ENCODE measurements at places on chromosomes 1 and 21.

GRCh38 chr1:43152866-43153265, 19.2 kb downstream of the EBNA1BP2 start:
- no peak for DNase-seq

DNA sequence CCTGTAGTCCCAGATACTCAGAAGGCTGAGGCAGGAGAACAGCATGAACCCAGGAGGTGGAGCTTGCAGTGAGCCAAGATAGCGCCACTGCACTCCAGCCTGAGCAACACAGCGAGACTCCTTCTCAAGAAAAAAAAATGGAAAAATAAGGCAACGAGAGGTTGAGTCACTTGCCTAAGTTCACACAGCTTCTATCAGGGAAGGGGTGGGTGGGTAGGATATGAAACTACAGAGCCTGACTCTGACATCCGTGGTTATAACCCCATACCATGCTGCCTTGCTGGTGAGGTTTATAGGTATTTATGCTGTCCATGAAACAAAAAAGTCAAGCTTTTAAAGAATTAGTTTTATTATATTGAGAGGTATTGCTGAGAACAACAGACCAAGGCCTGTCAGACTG, 61.5 kb upstream of the RAB4A start:
- no peak for DNase-seq

GRCh38 chr1:2137257-2138121, 57.1 kb downstream of the FAAP20 start:
- no peak for DNase-seq

DNA sequence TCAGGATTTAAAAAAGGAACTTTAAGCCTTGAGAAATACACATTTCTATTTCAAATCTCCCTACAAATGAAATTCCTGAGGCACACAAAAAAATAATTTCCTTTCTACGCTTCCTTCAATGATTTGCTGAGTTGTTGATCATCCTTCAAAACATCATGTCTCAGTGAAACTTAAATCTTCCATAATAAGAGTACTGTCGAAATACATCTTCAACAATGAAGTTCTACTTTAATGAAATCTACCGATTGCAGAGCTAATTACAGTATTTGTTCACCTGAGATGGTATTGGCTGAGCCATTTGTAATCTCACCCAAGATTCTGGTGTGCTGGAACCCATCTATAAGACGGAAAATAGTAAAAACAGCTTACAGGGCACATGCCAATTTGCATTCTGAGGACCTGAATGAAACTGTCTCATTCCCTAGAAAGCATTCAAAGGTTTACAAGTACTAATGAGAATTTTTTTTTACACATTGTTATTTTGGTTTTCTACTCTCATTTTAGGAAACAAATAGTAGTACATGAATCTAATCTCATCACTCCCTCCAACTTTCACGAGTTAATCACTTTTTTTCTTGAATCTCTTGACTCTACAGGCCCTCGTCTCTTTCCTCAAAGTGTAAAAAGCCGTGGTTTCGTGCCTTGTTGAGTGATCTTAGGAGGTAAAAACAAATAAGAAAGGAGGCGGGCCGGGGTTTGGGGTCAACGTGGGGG, 1.1 kb downstream of the CHML start:
- no peak for DNase-seq

DNA sequence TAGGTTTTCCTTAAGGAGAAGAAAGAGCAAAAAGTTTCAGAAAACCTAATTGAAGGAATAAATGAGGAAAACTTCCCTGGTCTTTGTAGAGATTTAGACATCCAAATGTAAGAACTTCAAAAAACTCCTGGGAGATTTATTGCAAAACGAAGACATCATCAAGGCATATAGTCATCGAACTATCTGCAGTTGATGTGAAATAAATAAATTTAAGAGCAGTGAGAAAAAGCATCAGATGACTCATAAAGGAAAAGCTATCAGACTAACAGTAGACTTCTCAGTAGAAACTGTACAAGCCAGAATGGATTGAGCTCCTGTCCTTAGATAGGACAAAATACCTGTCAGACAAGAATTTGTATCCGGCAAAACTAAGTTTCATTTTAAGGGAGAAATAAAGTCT, 569.4 kb upstream of the ADAMTS5 start:
- no peak for DNase-seq

DNA sequence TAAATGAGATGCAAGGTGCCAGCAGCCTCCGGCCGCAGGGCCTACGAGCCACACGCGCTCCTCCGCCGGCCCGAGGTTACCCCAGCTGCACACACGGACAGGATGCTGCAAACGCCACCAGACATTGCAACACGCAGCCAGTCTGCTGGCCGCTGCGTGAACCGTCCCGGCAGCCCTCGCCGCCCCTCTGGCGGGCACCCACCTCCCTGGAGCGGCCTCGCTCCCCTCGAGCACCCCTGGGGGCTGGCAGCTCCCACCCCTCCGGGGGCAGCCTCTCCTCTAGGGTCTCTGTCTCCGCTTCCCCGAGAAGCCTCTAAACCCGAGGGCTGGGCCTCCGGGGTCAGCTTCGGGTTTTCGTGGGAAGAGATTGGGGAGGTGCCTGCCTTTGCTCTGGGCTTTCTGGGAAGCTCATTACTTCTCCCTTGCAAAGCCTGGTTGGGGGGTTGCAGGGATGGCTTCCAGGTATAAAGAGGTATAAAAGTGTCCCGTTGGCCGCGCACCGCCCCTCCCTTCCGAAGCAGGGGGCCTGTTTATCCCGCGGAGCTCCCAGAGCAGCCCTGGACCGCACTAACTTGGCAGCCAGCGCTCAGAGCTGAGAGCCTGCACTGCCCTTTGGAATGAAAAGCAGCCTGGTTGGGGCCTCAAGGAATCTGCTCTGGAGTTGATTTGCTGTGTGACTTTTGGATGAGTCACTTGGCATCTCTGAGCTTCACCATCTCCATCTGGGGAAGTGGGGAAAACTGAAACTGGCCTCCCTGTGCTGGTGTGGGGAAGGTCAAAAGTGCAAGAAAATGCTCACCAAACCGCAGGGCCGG, 21.8 kb downstream of the DHRS3 start:
- DNase-seq = peak; percentile 49

- DNase-seq = no peak
These were observed 31.1 kb upstream of the POFUT2 start for GRCh38 chr21:45318556-45319404.

DNA sequence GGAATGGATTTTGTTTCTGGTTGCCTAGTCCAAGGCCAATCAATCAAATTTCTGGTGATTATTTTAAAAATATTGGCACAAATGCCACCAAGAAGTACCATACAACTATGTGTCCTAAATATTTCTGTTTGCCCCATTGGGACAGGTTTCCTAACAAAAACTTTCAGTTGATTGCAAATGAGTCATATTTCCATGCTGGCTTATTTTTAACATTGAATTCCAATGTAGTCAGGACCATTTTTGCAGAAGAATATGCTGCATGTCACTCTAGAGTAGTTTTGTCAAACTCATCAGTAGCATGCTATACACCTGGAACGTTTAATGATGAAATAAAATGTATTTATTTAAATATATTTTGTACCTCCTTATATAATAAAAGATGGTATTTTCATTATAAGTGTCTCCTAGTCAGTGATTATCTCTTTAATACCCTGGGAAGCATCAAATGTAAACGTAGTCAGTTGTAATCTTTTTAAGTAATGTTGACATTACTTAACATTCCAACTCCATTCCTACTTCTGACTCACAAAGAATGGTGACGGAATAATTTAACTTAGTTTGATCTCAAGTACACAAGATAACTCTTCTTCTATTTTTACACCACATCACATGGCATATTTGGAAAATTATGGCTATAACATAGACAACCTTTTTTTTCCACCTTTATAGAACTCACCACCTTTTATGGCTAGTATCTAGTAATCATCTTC, 39.0 kb upstream of the USH2A start:
- DNase-seq = no peak

- DNase-seq = no peak
These were observed 122.3 kb upstream of the BACE2 start for GRCh38 chr21:41045534-41046268.

GRCh38 chr21:45228171-45228641, 59.5 kb downstream of the POFUT2 start:
- DNase-seq = peak; percentile 85

GRCh38 chr21:15405214-15405613, 324.6 kb upstream of the USP25 start:
- no peak for DNase-seq
